T-helper 17 cell (primary cell): ENCODE measurements at places on chromosomes 3 and 15. TPM values are rescaled to one million over a fixed set of nuclear protein-coding genes. Genes with fewer than 3 reads are reported as not detected.

DNA sequence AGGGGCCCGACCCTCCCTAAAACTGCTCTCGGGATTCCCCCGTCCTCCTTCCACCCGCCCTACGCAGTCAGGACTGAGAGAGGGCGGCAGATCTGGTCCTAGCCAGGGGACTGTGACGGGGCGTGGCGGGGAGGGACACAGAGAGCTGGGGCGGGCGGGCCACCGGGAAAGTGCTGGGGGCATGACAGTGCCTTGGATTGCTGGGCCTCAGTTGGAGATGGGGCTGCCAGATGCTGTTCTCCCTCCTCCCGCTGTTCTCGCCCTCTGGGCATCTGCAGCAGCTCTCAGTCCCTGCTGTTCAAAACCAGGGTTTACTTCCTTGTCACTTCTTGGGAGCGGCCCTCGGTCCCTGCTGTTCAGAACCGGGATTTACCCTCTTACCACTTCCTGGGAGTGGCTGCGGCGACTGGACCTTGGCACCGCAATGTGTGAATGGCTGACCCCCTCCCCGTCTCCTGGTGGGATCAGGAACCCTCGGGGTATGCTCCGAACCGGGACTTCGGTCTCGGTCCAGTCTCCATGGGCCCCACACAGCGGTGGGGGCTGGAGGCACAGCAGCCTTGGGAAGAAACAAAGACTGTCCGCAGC lies 1.8 kb upstream of the RPP25 start:
- H3K4me1 ChIP-seq, result peaks cover 19% of the 10 kb centered on the region
- DNase-seq, result no peak
- peak overlapping the region; percentile 43 for H3K27ac ChIP-seq
- H3K36me3 ChIP-seq, result peaks cover 2% of the 10 kb centered on the region
- H3K27me3 ChIP-seq, result peaks cover 26% of the 10 kb centered on the region

DNA sequence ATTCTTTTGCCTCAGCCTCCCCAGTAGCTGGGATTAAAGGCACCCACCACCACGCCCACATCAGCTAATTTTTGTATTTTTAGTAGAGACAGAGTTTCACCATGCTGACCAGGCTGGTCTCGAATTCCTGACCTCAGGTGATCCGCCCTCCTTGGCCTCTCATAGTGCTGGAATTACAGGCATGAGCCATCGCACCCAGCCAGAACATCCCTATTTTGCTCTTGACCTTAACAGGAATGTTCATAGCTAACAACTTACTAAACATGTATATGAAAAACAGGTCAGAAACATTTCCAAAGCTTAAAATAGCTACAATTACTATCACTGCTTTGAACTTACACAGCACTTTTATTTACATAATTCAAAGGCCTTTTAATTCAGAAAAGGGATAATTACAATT lies 33.7 kb downstream of the UQCC5 start:
- H3K27ac ChIP-seq, result no peak overlapping the region
- no peak overlapping the region for H3K4me3 ChIP-seq
- peaks cover 5% of the 10 kb centered on the region for H3K36me3 ChIP-seq
- H3K4me1 ChIP-seq, result peaks cover 2% of the 10 kb centered on the region

GRCh38 chr3:187769771-187770170 lies 24.5 kb upstream of the BCL6 start:
- peak overlapping the region; percentile 95 for H3K27ac ChIP-seq
- H3K4me1 ChIP-seq, result peaks cover 30% of the 10 kb centered on the region
- no peaks in the 10 kb centered on the region for H3K27me3 ChIP-seq

- peaks cover 9% of the 10 kb centered on the region for H3K27me3 ChIP-seq
- no peak overlapping the region for H3K27ac ChIP-seq
- peaks cover 3% of the 10 kb centered on the region for H3K4me1 ChIP-seq
- DNase-seq, result no peak
- H3K36me3 ChIP-seq, result peaks cover 2% of the 10 kb centered on the region
- H3K4me3 ChIP-seq, result no peak overlapping the region
Measured at GRCh38 chr15:101087172-101087769, 164.6 kb downstream of the CHSY1 start.

GRCh38 chr3:191648787-191649186 lies 187.8 kb downstream of the PYDC2 start:
- no peaks in the 10 kb centered on the region for H3K4me1 ChIP-seq
- no peaks in the 10 kb centered on the region for H3K27me3 ChIP-seq
- no peak for DNase-seq
- H3K4me3 ChIP-seq, result no peak overlapping the region
- H3K36me3 ChIP-seq, result no peaks in the 10 kb centered on the region

DNA sequence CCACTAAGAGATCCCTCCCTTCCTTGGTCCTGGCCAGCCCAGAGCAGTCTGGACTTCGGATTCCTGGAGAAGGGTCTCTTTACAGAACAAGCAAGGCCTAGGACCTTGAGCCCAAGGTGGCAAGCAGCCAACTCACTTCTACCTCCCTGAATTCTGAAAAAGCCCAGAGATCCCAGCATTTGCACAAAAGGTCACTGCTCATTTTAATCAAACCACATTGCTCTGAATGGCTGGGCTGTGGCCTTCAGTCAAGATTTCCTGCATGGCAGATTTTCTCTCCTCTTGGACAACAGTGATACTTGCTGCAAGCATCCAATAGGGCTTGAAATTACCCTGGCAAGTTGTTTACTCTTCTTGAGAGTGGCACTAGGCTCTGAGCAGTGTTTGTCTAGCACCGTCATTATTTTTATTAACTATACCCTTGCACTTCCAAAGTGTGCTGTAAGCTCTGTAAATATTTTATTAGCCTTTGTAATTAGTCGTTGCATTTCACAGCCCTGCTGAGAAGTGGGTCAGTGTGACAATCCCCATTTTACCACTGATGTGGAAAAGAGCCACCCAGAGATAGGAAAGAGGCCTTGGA lies 274.7 kb upstream of the CTNNB1 start:
- no peak overlapping the region for H3K27ac ChIP-seq
- no peak for DNase-seq
- H3K36me3 ChIP-seq, result peaks cover 2% of the 10 kb centered on the region
- peaks cover 17% of the 10 kb centered on the region for H3K27me3 ChIP-seq
- no peak overlapping the region for H3K4me3 ChIP-seq

DNA sequence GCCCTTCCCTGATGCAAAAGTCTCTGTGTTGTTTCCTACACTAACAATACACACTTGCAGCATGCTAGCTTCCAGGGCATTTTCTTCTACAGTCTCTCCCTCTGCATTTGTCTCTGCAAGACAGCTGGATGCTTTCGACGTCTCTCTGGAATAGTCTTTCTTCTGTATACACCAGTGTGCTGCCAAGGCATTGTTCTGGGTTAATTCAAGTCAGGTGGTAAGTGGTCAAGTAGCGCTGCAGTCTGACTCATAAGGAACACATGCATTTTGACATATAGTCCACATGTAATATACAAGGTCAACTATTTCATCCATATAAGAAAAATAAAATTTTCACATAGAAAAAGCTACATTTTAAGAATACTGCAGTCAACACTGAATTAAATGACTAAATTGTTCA lies 92.7 kb downstream of the MYLK start:
- no peaks in the 10 kb centered on the region for H3K36me3 ChIP-seq
- H3K4me1 ChIP-seq, result no peaks in the 10 kb centered on the region
- no peak overlapping the region for H3K4me3 ChIP-seq
- peaks cover 60% of the 10 kb centered on the region for H3K27me3 ChIP-seq

DNA sequence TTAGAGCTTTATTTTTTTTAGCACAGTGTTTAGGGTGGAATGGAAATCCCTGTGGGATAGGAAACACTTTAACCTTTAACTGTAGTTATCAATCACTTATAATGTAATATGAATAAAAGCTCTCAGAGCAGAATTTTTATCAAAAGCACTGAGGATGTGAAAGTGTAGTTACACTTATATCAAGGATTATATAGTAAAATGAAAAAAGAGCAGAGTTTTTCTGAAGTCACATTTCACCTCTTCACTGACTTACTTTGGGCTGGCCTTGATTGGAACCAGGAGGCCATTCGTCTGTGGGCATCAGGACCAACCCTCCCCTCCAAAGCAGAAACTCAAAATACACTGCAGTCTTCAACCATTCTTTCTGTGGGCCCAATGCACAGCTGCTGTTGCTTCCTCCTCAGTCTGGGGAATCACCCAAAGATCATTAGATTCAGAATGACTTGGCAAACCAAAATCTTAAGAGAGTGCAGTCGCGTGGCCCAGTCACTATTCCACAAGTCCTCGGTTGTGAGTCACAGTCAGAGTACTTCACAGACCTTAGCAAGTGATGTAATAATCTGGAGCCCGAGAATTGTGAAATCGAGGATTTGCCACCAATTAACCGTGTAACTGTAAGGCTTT lies 132.6 kb upstream of the COL8A1 start:
- H3K4me3 ChIP-seq, result no peak overlapping the region
- H3K27me3 ChIP-seq, result no peaks in the 10 kb centered on the region
- no peak for DNase-seq
- no peaks in the 10 kb centered on the region for H3K36me3 ChIP-seq

GRCh38 chr3:42730294-42730693 lies 27.7 kb upstream of the HHATL start:
- H3K27ac ChIP-seq, result no peak overlapping the region
- H3K27me3 ChIP-seq, result peaks cover 9% of the 10 kb centered on the region
- H3K4me3 ChIP-seq, result no peak overlapping the region
- no peaks in the 10 kb centered on the region for H3K36me3 ChIP-seq
- no peak for DNase-seq
- peaks cover 4% of the 10 kb centered on the region for H3K4me1 ChIP-seq

- DNase-seq, result no peak
- no peak overlapping the region for H3K4me3 ChIP-seq
- no peaks in the 10 kb centered on the region for H3K27me3 ChIP-seq
- H3K27ac ChIP-seq, result no peak overlapping the region
Measured at GRCh38 chr3:125479091-125479490, 40.9 kb downstream of the SNX4 start.

- no peak overlapping the region for H3K4me3 ChIP-seq
- peaks cover 37% of the 10 kb centered on the region for H3K4me1 ChIP-seq
- DNase-seq, result no peak
- peaks cover 4% of the 10 kb centered on the region for H3K36me3 ChIP-seq
- peak overlapping the region; percentile 95 for H3K27ac ChIP-seq
Measured at GRCh38 chr15:73922186-73923151, 3.8 kb upstream of the LOXL1 start.

GRCh38 chr3:8325306-8325705 lies 176.3 kb upstream of the LMCD1 start:
- H3K4me1 ChIP-seq, result peaks cover 25% of the 10 kb centered on the region
- H3K36me3 ChIP-seq, result peaks cover 3% of the 10 kb centered on the region
- peaks cover 10% of the 10 kb centered on the region for H3K27me3 ChIP-seq
- H3K4me3 ChIP-seq, result no peak overlapping the region

DNA sequence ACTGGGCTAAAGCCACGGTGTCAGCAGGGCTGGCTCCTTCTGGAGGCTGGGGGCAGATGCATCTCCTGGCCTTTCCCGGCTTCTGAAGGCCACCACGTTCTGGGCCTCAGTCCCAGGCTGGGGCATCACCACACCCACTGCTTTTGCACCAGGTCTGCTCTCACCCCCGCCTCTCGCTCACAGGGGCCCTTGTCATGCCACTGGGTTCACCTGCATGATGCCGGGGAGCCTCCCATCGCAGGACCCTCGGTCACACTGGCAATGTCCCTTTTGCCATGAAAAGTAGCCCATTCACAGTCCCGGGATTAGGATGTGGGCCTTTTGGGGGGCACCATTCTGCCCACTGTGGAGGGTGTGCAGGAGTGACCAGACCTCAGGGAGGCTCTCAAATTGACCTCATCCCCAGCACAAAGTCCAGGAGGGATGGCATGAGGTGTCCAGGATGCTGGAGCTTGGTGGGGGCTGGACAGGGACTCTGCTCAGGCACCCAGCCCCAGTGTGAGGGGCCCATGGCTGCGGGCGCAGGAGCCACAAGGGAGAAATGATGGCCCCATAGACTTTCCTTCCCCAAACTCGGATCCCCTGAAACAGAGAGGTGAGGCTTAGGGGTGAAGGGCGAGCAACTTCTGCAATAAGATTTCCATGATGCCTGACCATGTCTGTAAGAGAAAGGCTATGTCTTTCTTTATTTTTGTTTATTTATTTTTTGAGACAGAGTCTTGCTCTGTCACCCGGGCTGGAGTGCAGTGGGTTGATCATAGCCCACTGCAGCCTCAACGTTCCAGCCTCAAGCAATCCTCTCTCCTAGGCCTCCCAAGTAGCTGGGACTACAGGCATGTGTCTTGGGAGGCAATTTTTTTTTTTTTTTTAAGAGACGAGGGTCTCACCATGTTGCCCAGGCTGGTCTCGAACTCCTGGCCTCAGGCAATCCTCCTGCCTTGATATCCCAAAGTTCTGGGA lies 189.1 kb downstream of the GOLGA6L6 start:
- peaks cover 15% of the 10 kb centered on the region for H3K4me1 ChIP-seq
- H3K36me3 ChIP-seq, result no peaks in the 10 kb centered on the region
- peak overlapping the region; percentile 57 for H3K4me3 ChIP-seq
- H3K27ac ChIP-seq, result no peak overlapping the region
- no peak for DNase-seq
- H3K27me3 ChIP-seq, result peaks cover 30% of the 10 kb centered on the region

DNA sequence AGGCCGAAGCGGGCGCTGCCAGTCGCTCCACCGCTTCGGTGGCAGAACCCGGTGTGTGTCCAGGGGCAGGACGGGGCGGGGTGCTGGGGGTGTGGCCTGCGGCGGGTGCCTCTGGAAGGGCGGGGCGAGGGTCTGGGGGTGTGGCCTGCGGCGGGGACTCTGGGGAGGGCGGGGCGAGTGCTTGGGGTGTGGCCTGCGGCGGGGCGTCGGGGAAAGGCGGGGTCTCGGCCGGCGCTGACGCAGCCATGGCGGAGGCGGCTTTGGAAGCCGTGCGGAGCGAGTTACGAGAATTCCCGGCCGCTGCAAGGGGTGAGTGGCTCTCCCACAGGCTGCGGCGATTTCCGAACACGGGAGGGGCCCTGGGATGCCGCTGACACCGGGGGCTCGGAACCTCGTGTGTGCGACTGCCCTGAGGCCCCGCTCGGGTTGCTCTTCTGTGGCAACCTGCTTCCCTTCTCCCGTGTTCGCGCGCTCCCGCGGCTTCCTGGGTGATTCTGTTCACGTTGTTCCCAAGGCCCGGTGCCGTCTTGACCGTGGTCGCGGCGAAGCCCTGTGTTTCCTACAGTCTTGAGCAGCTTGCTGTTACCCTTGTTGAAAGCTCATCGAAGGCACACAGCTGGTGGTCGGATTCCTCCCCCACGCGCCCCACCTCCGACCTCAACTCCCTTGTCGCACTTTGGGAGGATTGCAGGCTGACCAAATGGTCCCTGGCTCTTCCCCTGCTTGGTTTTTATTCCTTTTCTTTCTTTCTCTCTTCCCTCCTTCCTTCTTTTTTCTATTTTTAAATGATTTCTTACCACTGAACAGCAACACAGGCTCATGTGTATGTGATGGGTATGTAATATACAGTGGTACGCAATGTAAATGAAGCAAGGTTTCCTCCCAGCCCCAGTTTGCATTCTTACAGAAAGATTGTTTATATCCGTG lies at the start of gene JMJD7:
Gene JMJD7, plus strand, starts transcription at position 213 of the 927 bp plus-strand sequence. Its CDS starts 33 bp downstream, at position 246.
- H3K4me3 ChIP-seq, result peak within 1 kb of the TSS; percentile 100
- H3K4me1 ChIP-seq, result peaks cover 38% of the 10 kb centered on the region
- H3K27ac ChIP-seq, result peak within 1 kb of the TSS; percentile 96
- H3K27me3 ChIP-seq, result no peaks in the 10 kb centered on the region
- DNase-seq, result peak; percentile 94

The FBXO40 gene
- not detected for total RNA-seq

The MYD88 gene
- total RNA-seq, result 45.5 TPM

The LACTB gene
- total RNA-seq, result 9.0 TPM

The KCNMB2 gene
- total RNA-seq, result not detected

The HTR3E gene
- not detected for total RNA-seq
